EH (cell line): ENCODE measurements at places on chromosomes 4 and X.

DNA sequence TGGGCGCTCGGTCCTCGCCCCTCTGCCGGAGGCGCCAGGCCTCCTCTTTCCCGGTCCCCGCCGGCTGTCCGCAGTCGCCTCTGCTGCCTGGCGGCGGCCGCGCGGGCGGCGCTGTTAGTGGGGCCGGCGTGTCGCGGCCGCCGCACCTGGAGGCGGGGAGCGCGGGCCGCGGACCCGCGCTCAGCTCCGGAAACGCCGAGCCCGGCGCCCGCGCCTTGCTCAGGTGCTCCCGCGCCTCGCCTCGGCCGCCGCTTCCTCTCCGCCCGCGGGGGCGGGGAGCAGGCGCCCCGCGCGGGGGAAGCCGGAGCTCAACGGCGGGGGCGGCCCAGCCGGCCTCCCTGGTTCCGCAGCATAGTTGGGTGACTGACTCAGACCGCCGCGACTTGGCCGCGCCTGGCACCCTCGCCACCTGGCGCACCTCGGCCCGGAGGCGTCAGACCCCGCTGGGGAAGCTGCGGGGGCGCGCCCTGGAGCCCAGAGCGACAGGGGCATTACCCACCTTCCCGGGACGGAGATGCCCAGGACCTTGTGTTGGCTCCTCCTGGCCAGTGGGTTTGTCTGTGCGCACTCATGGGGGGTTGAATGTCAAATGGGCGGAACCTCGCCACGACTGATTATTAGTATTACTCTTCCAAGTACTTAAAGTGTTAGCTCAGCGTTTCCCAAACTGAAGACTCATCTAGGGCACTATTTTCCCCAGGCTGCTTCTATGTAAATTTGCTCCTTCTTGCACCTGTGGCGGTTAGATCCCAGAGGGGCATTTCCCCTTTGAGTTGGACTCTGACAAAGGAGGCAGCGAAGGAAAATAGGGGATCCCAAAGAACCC, at the start of gene ARAP2:
ARAP2 (minus strand) TSS at position 258 of the 826 bp plus-strand sequence. CDS start 15,028 bp downstream, outside the sequence.
- DNase-seq, result no peak

DNA sequence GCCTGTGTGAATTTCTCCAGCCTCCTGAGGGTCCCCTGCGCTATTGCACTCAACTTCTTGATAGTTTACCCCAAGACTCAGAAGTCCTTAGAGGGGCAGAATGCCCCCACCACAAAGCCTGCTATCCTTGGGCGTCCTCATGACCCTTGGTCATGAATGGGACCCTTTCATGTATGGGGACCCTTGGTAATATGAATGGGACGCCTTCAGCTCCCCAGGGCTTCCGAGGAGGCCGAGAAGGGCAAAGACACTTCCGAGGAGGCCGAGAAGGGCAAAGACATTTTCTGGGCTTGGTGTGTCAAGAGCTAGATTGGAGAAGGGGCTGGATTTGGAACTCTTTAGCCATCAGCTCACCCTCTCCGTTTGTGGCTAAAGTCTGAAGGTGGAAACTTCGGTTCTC, 8.6 kb downstream of the SHOX start:
- no peak for DNase-seq

DNA sequence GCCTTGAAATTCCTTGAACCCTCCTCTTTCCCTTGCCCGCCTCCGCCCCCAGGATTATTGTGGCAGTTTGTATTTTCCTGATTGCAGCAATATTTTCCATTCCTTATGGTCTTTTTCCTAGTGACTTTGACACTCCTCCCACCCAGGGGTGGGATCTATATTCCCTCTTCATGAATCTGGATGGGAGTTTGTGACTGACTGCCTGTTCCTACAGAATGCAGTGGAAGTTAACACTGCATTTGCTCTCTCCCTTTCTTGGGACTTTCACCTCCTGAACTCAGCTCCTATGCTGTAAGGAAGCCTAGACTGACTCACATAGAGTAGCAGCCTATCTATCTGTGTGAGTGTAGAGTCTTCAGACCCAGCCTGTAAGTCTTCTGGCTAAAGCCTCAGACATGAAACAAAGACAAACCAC, 2.2 kb downstream of the FUNDC2 start:
- peak; percentile 13 for DNase-seq

- no peak for DNase-seq
Measured at GRCh38 chr4:42638993-42639392, 17.9 kb downstream of the ATP8A1 start.

GRCh38 chrX:149510386-149510785, 5.3 kb upstream of the IDS start:
- DNase-seq, result no peak

GRCh38 chrX:8639949-8640475, 91.9 kb downstream of the ANOS1 start:
- no peak for DNase-seq

GRCh38 chr4:3236326-3236878, 12.6 kb upstream of the MSANTD1 start:
- no peak for DNase-seq

DNA sequence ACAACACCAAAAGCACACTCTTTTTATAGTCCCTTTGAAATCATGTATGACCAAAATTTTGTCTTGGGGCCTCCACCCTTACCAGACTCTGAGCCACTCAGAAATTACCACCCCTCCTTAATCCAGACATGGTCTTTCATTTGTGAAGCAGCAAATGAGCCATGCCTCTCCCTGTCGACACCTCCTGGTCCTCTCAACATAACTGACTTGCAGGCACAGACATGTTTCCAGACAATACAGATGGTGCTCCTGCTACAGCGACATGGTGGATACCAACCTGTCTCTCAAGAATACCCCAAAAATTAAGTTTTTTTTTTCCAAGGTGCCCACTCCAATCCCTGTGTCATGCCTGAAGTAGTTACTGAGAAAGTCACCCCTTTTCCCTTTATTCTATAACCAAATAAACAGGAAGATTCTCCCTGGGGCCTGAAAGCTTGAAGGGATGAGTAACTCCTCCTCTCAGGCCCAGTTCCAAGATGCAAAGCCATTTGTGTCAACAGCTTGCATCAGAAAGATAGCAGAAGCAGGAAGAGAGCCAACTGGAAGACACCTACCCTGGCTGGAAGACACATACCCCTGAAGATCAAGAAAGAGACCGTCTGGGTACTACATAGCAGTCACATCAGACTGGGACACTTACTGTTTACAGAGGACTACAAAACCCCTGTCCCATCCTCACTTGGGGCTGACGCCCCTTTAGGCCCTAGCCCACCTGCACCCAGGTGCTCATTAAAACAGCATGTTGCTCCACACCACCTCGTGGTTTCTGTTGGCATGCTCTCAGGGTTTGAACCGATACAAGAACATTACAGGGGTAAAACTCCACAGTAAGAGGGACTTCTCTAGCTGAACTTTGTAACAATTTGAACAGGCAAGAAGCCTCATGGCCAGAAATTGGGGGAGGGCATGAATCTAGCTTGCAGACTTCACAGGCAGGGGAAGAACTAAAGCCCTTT, 5.5 kb upstream of the UGT2B17 start:
- DNase-seq, result no peak

- peak; percentile 81 for DNase-seq
Measured at GRCh38 chr4:13984991-13985800, 357.7 kb upstream of the BOD1L1 start.

- DNase-seq, result no peak
Measured at GRCh38 chr4:140854168-140854567, 98.0 kb upstream of the TBC1D9 start.

GRCh38 chrX:3532581-3533085, 180.8 kb downstream of the PRKX start:
- DNase-seq, result no peak

DNA sequence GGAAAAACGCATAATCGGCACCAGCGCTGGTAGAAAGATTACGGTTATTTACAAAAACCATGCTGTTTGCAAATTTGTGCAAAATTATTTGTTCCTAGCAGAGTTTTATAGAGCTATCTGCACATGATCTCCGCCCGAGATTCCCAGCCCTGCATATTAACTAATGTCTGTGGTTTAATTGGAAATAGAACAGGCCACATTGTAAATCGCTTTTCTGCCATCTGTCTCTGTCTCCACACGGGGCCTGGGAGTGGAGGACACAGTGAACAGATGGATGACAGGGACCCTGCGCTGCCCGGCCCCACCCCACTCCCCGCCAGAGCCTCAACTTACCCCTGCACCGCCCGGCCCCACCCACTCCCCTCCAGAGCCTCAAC, 126.9 kb downstream of the FAM53A start:
- DNase-seq, result no peak

GRCh38 chr4:138775489-138775888, 240.1 kb upstream of the NOCT start:
- DNase-seq, result no peak

GRCh38 chrX:15737959-15738902, at the start of gene CA5B:
Gene CA5B, plus strand, starts transcription at chrX:15738270. Its CDS starts 11,754 bp downstream, at chrX:15750024.
- DNase-seq, result peak; percentile 90
